AG08395 (cell line): ENCODE measurements at places on chromosomes 5 and 9.

- no peak for DNase-seq
These were observed 694 bp upstream of the PLAA start for GRCh38 chr9:26947736-26948135.

DNA sequence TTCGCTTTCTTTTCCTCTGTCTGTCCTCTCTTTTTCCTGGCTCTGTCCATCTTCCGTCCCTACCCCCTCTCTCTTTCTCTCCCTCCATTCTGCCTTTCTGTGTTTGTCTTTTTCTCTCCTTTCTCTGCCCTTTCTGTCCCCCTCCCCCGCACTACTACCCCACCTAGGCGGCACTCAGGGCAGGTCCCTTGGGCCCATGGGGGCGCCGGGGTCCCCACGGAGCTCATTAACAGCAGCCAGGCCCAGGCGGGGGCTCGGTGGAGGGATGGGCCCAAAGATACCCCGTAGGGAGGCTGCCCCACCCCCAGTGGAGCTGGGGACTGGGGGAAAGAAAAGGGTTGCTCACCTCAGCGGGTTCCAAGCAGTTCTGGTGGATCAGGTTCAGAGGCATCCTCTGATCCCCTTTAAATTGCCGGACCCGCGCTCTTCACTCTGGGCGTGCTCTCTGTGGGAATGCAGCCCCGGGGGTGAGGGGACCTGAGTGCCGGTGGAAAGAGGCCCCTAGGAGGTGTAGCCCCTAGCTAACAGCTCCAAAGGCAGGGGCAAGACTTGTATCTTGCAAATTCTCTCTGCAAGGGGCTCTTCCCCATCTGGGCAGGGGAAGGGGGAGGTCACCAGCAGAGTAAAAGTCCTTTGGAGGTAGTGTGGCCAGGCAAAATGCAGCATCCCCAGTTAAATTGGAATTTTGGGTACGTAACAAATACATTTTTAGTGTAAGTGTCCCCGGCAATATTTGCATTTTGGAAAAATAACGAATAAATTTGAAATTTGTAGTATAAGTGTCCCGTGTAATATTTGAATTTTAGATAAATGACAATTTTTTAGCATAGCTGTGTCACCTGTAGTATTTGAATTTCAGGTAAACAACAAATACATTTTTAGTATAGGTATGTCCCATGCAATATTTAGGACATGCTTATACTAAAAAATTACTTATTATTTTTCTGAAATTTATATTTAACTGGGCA lies 7.4 kb downstream of the LHX2 start:
- no peak for DNase-seq

DNA sequence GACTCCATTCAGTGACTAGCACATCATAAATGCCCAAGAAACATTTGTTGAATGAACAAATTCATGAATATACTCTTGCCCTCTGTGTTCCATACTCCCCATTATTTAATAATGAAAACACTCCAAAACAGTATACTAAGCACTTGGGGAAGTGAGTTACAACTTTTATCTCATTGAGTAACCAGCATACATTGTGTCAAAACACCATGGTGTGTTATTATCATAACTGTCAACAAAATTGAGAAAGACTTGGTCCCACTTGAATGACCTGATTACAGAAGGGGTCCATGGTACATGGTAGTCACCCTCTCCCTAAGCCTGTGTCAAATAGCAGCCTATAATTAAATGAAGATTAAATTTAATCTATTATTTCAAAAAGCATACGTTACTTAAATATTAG lies 16.2 kb downstream of the ANKH start:
- DNase-seq = no peak

- no peak for DNase-seq
These were observed 13.0 kb downstream of the ELL2 start for GRCh38 chr5:95948631-95949030.

GRCh38 chr9:86664603-86665002 lies 282.7 kb downstream of the GAS1 start:
- no peak for DNase-seq

GRCh38 chr9:34428325-34428958 lies 29.9 kb downstream of the FAM219A start:
- DNase-seq = no peak
